ENCODE measurements at places on chromosomes 6 and 20.

DNA sequence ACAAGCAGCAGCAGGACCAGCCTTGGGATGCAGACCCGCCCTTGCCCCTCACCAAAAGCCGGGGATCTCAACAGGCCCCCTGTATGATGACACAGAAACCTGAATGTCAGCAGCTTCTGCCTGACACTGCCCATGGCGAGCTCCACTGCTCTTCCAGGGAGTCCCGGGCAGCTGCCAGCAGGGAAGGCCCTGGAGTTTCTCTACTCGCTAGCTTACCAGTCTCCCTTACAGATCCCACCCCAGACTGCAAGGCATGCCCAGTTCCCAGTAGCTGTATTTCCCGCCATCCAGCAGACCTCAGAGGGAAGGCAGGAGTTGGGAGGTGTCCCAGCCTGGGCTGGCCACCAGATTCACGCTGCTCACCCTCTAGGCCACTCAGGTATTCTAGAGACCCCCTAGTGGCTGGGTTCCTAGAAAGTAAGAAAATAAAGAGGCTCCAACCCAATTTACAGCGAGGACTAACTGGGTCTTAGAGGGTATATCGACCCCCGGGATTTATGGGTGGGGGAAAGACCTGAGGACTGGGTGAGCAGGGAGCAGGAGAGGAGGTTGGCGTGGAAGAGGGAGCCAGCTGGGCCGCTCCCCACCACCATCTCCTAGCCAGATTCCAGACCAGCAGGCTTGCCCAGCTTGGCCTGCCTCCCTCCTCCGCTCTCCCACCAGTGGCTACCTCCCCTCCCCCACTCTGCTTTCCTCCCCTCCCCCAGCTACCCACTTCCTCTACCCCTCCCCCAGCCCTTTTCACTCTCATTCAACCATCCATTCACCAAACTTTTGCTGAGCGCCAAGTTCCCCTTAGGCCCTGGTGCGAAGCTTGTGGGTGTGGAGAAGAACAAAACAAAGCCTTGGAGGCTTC is 9.7 kb upstream of the HMGA1 start:
- no peak for DNase-seq

DNA sequence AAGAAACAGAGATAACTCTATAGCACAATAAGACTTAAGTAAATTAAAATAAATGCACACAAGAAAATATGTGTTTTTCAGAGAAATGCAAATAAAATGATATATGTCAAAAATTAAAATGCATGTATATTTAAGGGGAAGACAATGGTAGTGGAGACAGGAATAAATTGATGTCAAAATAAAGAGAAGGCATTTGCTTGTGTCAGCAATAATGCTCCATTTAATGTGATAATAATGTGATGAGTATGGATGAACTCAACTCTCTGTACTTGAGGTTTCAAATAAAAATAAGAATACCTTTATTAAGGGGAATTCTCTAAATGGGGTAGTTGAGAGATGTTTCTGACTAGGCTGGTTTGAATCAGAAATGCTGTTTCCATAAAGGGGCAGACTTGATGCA is 45.7 kb upstream of the BCKDHB start:
- DNase-seq = no peak

- no peak for DNase-seq
These were observed 6.0 kb upstream of the FASTKD5 start for GRCh38 chr20:3165473-3166337.

GRCh38 chr20:24995741-24996448 is 3.3 kb upstream of the APMAP start:
- peak; percentile 10 for DNase-seq

- DNase-seq = no peak
These were observed 11.2 kb downstream of the UST start for GRCh38 chr6:148757944-148758480.

DNA sequence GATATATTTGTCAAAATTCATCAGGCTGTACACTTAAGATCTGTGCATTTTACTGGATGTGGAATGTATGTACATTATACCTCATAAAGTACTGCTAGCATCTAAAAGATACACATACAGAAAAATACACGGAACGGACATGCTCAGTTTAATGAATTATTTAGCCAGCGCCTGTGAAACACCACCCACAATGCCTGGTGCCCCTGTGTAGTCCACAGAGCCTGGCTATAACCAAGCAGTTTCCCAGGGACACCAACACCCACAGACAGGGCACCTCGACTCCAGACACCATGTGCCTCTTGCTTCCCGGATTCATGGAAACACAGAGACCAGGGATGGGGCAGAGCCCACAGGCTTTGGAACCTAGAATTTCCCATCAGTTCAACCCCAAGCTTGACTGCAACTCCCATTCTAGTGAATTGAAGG is 17.4 kb upstream of the ARMC12 start:
- DNase-seq = no peak

GRCh38 chr6:36655085-36655724 is 23.3 kb upstream of the CDKN1A start:
- DNase-seq = no peak

DNA sequence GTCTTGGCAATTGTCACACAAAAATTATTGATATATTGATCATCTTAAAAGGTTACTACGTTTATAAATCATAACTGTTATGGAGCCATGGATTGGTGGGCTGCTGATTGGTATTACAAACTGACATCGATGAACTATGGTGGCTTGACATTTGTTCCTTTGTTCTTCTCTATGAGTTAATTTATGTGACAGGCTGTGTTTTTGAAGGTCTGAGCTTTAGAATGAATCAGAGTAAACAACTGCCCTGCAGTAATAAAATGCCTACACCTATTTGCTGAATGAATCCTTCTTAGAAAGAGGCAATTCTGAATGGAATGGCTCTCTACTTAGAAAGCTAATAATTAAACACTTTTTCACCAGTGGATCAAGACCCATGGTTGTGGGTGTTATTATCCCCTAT is 506.3 kb upstream of the SPTLC3 start:
- DNase-seq = no peak

DNA sequence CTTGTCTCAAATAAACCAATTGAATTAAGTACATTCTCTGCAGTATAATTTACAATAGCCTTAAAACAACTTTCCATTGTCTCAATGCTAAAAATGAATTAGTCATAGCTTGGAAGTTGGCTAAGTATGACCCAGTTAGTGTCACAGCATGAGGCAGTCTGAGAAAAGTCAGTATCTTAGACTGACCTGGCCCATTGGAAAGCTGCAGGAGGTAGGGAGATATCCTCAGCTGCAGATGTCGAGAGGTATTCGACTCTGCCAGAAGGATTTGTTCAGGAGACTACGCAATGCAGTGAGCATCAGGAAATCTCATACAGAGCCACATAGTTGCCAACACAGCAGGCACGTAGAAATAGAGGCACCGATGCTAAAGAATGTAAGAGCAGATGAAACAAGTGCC is 350.9 kb upstream of the NRSN1 start:
- no peak for DNase-seq

Data from activated T-cell treated with anti-CD3 and anti-CD28 coated beads, Interleukin-2, amount 50 U/mL, for 48 hours (primary cell).